ENCODE measurements at places on chromosomes 1 and 21.
A peak's percentile ranks its signal among the peaks of the same experiment; 100 is the strongest.

DNA sequence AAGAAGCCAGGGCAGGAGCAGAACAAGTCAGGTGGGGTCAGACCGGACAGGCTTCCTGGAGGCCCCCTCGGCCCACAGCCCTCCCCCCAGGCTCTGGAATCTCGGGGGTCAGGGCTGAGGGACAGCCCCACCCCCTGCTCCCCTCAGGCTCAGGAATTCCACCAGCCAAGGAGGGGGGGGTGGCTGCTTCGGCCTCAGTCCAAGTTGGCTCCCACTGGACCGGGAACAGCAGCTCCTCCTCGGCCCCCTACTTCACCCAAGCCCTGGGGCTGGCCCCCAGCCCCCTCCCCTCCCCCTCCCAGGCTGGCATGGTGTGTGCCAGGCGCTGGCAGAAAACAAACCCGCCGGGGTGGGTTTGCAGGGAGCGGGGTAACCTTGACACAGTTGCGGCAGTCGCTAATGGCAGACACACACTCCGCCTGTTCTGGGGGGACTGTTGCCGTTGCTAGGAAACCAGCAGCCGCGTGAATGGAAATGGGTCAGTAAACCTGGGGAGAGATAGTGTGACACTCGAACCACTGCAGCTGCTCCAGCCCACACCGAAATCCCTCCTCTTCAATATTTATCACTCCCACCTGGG is 32.4 kb downstream of the AHDC1 start:
- DNase-seq = no peak

GRCh38 chr21:29711236-29711635 is 228.6 kb downstream of the GRIK1 start:
- no peak for DNase-seq

DNA sequence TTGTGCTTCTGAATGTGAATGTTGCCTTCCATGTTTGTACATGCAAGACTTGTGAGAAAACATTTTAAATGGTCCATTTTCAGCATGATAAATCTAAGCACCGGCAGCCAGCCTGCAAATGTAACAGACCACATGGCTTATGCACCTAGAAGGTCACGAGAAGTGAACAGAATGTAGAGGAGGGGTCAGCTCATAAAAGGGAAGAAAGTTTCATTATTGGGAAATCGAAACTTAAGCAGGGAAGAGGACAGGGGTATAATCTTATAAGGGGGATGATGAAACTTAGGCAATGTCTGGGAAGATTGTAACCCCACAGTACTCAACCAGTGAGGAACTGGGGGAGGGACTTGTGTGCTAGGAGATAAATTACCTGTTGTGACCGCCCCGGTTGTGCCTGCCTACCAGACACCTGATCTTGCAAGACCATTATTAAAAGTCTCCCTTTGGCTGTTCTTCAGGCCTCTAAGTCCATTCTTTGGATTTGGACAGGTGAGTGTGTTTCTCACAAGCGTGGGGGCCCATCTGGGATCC is 37.7 kb upstream of the VN1R5 start:
- no peak for DNase-seq

DNA sequence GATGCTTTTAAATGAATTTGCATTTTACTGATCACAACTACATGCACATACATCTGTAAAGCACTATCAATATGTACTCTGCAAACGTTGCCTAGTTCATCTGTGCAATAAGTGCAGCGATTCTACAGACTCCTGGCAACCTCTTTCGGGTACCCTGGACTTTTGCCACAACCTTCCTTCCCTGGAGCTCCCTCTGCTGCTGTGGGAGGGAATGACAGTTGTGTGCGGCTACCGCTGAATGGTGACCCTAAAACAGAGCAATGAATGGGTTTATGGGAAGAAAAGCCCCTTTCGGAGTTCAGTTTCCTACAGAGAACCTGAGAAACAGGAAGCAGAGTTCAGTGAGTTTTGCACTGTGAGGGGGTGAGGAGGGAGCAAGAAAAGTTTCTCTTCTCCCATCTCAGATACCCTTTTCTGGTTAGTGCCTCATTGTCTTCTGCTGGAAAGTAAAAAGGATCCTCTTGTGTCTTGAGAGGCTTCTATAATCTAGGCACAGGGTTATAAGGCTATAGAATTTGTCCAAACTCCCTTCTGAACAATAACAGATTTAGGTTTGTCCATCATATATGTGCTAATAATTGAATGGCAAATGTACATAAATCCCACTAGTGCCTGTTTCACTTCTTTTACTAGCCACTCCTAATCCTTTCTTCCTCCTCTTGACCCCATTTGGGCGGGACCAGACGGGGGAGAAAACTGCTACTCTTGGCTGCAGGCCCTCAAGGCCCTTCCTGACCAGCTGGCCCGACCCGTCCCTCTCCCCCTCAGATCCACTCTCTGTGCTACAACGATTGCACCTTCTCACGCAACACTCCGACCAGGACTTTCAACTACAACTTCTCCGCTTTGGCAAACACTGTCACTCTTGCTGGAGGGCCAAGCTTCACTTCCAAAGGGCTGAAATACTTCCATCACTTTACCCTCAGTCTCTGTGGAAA is 19.8 kb upstream of the SARS1 start:
- DNase-seq = peak; percentile 36

DNA sequence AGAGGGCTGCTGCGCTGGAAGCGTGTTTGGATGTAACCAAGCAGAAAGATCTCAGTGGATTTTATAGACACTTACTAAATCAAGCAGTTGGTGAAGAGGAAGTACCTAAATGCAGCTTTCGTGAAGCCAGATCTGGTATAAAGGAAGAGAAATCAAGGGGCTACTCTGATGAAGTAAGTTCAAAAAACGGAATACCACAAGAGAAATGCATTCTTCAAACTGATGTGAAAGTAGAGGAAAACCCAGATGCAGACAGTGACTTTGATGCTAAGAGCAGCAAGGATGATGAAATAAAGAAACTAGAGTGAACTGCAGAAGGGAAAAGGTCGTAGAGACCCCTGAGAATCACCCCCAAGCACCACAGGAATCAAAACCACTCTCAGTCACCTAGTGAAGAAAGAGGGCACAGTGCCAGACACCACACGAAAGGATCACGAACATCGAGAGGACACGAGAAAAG is 40.8 kb upstream of the NEXN start:
- no peak for DNase-seq

DNA sequence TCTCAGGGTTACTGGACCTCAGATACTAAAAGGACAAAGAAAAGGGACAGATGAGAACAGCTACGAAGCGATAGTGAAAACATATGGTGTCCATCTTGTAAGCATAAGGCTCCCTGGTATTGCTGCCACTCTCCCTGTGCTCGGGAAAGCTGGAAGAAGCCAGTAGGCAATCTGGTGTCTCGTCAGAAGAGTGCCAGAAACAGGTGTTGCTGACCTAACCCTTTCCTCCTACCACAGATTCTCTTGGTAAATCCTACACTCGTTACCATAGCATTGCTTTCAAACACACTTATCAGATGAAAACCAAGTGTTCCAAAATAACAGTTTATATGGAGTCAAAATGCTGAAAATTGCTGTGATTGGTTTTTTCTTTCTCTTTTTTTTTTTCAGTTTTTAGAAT is 146.3 kb downstream of the NRIP1 start:
- DNase-seq = no peak

DNA sequence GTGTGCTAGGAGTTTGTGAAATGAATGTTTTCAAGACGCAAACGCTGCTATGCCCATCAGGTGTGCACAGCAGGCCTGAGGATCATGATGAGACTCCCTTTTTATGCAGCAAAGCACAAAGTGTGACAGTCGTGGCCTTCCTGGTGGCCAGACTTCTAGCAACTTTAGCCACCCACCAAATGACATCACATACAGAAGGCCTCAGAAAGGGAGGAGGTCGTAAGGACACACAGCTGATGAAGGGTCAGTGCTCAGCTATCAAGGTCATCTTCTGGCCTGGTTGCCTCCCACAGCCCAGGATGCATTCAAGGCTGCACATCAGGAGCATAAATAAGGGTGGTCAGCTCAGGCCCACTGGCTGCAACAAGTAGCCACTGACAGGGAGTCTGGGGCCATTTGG is 36.6 kb downstream of the BMP8A start:
- no peak for DNase-seq

GRCh38 chr1:153355445-153356071 is 2.1 kb upstream of the S100A9 start:
- DNase-seq = peak; percentile 59

- DNase-seq = no peak
Observed at GRCh38 chr1:186741640-186742039, 61.4 kb upstream of the PTGS2 start.

- DNase-seq = no peak
Observed at GRCh38 chr1:156809281-156809680, 7.4 kb downstream of the SH2D2A start.

- DNase-seq = no peak
Observed at GRCh38 chr1:184803180-184803492, 48.5 kb upstream of the EDEM3 start.

- DNase-seq = no peak
Observed at GRCh38 chr1:180187626-180188025, 33.0 kb downstream of the QSOX1 start.

DNA sequence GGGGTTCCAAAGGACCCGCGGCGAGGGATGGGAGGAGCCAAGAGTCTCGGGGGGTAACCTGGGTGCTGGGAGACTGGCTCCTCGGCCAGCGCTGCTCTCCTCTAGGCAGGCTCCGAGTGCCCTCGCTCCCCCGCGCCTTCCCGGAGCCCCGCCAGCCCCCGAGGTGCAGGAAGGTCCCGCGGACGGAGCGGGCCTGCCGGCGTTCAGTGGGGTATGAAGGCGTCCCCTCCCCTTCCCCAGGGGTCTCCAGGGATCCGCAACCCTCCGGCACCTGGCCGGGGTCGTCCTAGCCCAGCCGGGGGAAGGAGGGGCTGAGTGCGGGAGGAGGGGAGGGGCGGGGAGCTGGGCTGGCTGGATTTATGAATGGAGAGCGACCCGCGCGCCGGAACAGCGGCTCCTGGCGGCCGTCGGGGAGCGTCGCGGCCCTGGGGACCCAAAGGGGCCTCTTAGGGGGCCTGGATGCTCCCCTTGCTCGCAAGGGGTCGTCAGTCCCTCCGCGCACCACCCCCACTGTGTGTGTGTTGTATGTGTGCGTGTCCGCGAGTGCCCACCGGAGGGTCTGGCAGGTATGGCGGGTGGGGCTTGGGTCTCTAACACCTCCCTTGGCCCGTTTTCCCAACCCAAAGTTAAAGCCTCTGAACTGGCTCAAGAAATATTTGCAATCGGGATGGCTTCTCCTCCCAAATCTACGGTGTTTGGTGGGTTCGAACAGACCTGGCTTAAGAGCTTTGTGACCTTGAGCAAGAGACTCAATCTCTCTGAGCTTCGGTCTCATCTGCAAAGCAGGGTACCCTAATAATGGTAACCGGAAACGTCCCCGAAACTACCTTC is 642 bp downstream of the HCRTR1 start:
- DNase-seq = no peak

- no peak for DNase-seq
Observed at GRCh38 chr1:29632806-29633615, 396.7 kb downstream of the PTPRU start.

DNA sequence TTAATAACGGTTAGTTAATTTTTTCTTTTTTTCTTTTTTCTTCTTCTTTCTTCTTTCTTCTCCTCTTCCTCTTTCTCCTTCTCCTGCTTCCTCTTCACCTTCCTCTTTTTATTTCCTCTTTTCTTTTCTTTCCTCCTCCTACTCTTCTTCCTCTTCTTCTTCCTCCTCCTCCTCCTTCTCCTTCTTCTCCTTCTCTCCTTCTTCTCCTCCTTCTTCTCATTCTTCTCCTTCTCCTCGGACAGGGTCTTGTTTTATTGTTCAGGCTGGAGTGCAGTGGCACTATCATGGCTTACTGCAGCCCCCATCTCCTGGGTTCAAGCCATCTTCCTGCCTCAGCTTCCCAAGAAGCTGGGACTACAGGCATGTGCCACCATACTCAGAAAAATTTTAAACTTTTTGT is 13.4 kb upstream of the ACBD3 start:
- no peak for DNase-seq

GRCh38 chr21:34612056-34612455 is 2.9 kb downstream of the RCAN1 start:
- DNase-seq = no peak

DNA sequence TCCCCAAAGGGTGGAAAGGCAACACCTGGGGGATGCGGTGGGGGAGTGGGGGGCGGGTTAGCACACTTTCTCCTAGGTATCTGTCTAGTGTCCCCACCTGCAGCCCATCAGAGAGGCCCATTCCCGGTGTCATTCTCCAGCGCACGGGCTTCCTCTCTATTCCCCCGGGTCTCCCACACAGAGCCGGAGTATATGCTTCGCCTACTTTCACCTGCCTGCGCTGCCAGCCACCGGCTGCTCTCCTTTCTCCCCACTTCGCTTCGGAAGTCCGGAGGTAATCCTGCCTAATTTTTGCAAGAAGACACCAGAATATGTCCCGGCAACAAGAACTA is 852 bp downstream of the RGS7 start:
- no peak for DNase-seq

GRCh38 chr1:197521118-197521739 is 253.2 kb downstream of the CRB1 start:
- no peak for DNase-seq

DNA sequence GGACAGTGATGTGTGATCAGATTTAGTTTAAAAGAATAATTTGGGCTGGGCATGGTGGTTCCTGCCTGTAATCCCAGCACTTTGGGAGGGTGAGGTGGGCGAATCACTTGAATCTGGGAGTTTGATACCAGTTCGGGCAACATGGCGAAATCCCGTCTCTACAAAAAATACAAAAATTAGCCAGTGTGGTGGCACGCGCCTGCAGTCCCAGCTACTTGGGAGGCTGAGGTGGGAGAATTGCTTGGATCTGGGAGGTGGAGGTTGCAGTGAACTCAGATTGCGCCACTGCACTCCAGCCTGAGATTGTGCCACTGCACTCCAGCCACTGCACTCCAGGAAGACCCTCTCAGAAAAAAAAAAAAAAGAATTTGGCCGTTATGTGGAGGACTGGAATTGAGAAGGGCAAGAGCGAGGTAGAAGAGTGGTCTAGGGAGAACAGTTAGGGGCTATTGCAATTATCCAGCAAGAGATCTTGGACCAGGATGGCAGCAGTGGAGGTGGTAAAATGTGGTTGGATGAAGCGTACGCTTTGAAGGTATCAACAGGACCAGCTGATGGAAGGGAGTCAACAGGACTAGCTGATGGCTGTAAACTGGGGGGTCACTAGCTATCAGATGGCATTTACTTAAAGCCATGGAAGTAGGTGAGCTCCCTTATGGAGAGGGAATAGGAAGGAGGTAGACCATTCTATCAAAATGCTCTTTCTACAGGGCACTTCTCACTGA is 9.6 kb downstream of the BTBD19 start:
- DNase-seq = no peak

Measured in NCI-H748 treated with DMSO at 0.1 percent for 48 hours (cell line).